ENCODE measurements at places on chromosomes 13 and 19. TPM values are rescaled to one million over a fixed set of nuclear protein-coding genes. Genes with fewer than 3 reads are reported as not detected.

CEACAM7 gene
- 0.16 TPM for total RNA-seq

MBD3L3 gene
- total RNA-seq: not detected

CD70 gene
- 0.76 TPM for total RNA-seq

SLC15A1 gene
- 10.2 TPM for total RNA-seq

ZNF491 gene
- total RNA-seq: 2.5 TPM

ADAMTS10 gene
- total RNA-seq: 48.8 TPM

ICAM5 gene
- total RNA-seq: 2.9 TPM

Data from kidney (tissue), 22 donors.